ENCODE measurements at places on chromosomes 12 and 14. TPM values are rescaled to one million over a fixed set of nuclear protein-coding genes. Genes with fewer than 3 reads are reported as not detected.

Gene ANKRD33
- not detected for total RNA-seq

Gene CMKLR1
- total RNA-seq = not detected

Gene FAM186B
- total RNA-seq = 0.26 TPM

Gene TAS2R8
- not detected for total RNA-seq

Gene PEX5
- total RNA-seq = 22.4 TPM

Gene SERPINA10
- not detected for total RNA-seq

Gene TAS2R43
- not detected for total RNA-seq

Gene CISTR
- total RNA-seq = not detected

Gene FAM181A
- not detected for total RNA-seq

Gene SLC16A7
- 42.9 TPM for total RNA-seq

Gene ASIC1
- 2.4 TPM for total RNA-seq

Gene AMN
- total RNA-seq = not detected

Gene EID3
- total RNA-seq = 4.2 TPM

Gene PNN
- total RNA-seq = 48.3 TPM

Gene KRT74
- total RNA-seq = not detected

Gene SLC6A13
- total RNA-seq = not detected

Gene LUM
- 59.9 TPM for total RNA-seq

Gene FOXN4
- not detected for total RNA-seq

Gene CAPZA3
- total RNA-seq = not detected

Gene HOTAIR
- 4.0 TPM for total RNA-seq

Gene TFCP2
- 23.0 TPM for total RNA-seq

Gene IQSEC3
- not detected for total RNA-seq

Gene ACSS3
- total RNA-seq = 0.63 TPM

Gene ZDHHC22
- total RNA-seq = not detected

Gene MYF5
- not detected for total RNA-seq

Gene LRP1-AS
- not detected for total RNA-seq

Gene RNASE3
- not detected for total RNA-seq

Gene CLEC7A
- not detected for total RNA-seq

Gene LPAR5
- total RNA-seq = not detected

Gene SLC17A8
- not detected for total RNA-seq

Gene IFI27
- total RNA-seq = 0.28 TPM

Gene TAS2R9
- not detected for total RNA-seq

Gene SERPINA4
- total RNA-seq = not detected

Gene GYS2
- not detected for total RNA-seq

Gene CLEC2A
- total RNA-seq = not detected

Gene NUMB
- total RNA-seq = 70.5 TPM

Measured in HFFc6 (cell line).